Esophagus muscularis mucosa (tissue), 4 donors: ENCODE measurements at places on chromosomes 2 and 18. TPM values are rescaled to one million over a fixed set of nuclear protein-coding genes. Genes with fewer than 3 reads are reported as not detected.

The NDUFAF7 gene
- total RNA-seq = 16.3 TPM

The L3MBTL4 gene
- total RNA-seq = 2.9 TPM

The COLEC11 gene
- 2.1 TPM for total RNA-seq

The FBLN7 gene
- total RNA-seq = 1.7 TPM

The EVX2 gene
- total RNA-seq = not detected

The SLC9A4 gene
- total RNA-seq = not detected

The SPR gene
- 30.3 TPM for total RNA-seq

The IL1RL2 gene
- total RNA-seq = 0.66 TPM

The CNGA3 gene
- total RNA-seq = 8.0 TPM

The SH3RF3 gene
- total RNA-seq = 17.5 TPM

The ALKAL2 gene
- 2.3 TPM for total RNA-seq

The AQP12A gene
- total RNA-seq = not detected

The RMDN2 gene
- total RNA-seq = 11.8 TPM

The KLF7 gene
- 47.4 TPM for total RNA-seq

The RAX gene
- total RNA-seq = not detected

The LCLAT1 gene
- 24.9 TPM for total RNA-seq

The TACR1 gene
- 1.2 TPM for total RNA-seq

The TFPI gene
- total RNA-seq = 74.2 TPM
